Liver (tissue), 10 donors: ENCODE measurements at places on chromosomes 2 and 18. TPM values are rescaled to one million over a fixed set of nuclear protein-coding genes. Genes with fewer than 3 reads are reported as not detected.

C2orf81 gene
- total RNA-seq: 0.23 TPM

GRCh38 chr2:6626401-6627012 is 239.2 kb downstream of the CMPK2 start:
- no peaks in the 10 kb centered on the region for H3K36me3 ChIP-seq
- H3K27ac ChIP-seq: no peak overlapping the region
- H3K27me3 ChIP-seq: no peaks in the 10 kb centered on the region
- DNase-seq: no peak

- H3K27ac ChIP-seq: no peak overlapping the region
- H3K27me3 ChIP-seq: no peaks in the 10 kb centered on the region
- H3K4me1 ChIP-seq: no peaks in the 10 kb centered on the region
These were observed 15.5 kb downstream of the PTPN2 start for GRCh38 chr18:12868576-12868975.

DNA sequence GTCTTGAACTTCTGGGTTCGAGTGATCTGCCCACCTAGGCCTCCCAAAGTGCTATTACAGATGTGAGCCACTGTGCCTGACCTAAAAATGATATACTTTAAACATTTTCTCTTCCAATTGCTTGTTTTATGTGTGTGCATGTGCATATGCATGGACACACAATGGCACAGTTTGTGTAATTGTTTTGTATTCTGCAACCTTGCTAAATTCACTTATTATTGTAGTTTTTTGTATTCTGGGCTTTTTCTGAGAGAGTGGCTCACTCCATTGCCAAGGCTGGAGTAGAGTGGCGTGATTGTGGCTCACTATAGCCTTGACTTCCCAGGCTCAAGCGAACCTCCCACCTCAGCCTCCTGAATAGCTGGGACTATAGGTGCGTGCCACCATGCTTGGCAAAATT is 8.1 kb downstream of the HAT1 start:
- no peaks in the 10 kb centered on the region for H3K27me3 ChIP-seq
- no peaks in the 10 kb centered on the region for H3K4me1 ChIP-seq
- no peaks in the 10 kb centered on the region for H3K36me3 ChIP-seq
- DNase-seq: no peak
- H3K4me3 ChIP-seq: no peak overlapping the region
- no peak overlapping the region for H3K27ac ChIP-seq

DNA sequence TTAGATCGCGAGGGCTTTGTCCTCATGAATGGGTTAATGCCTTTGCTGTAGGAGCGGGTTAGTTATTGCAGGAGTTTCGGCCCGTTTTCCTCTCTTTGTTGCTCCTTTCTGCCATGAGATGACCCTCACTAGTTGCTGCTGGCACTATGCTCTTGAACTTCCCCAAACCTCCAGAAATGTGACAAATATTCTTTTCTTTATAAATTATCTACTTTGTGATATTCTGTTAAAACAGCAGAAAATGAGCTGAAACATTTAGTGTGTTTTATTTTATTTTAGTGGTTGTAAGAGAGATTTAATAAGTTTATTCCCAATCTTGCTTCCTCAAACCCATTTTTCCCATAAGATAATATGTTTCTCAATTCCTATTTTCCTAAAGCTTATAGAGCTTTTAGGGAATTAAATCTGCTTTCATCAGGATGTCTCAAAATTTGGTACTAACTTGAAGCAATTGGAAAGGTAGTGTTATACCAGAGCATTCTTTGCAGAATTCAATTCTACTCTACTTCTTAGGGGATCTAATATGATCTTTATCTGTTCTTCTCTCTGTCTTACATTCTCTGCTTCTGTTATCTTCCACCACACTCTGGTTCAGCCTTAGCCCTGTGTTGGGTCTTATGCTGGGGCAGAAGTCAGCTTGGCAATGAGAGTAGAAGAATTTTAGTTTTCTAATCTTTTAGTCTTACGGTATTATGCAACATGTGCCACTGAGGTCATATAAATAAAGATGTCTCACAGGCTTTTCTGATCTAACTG is 23.1 kb downstream of the DDX1 start:
- no peak overlapping the region for H3K4me3 ChIP-seq
- H3K27me3 ChIP-seq: no peaks in the 10 kb centered on the region

DNA sequence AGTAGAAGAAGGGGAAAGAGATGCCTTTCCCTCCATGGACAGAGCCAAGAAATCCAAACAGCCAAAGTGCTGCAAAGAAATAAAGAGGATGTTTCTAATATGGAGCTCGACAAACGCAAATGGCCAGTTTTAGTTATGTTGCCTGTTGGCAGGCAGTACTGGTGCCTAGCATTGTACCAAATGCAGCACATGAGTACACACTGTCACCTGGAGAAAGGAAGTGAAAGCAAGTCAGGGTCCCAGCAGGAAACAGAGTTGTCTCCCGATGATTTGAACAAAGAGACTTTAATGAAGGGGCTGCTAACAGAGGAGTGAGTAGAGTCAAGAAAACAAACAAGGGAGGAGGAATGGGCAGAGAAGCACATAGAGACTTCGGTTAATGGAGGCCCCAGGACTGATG is 623.0 kb downstream of the BCL11A start:
- H3K36me3 ChIP-seq: no peaks in the 10 kb centered on the region
- H3K4me3 ChIP-seq: no peak overlapping the region
- DNase-seq: no peak
- no peaks in the 10 kb centered on the region for H3K4me1 ChIP-seq
- H3K27ac ChIP-seq: no peak overlapping the region
- no peaks in the 10 kb centered on the region for H3K27me3 ChIP-seq

- H3K4me1 ChIP-seq: no peaks in the 10 kb centered on the region
- no peak for DNase-seq
- H3K36me3 ChIP-seq: no peaks in the 10 kb centered on the region
- H3K27ac ChIP-seq: no peak overlapping the region
These were observed 67.0 kb upstream of the OSR1 start for GRCh38 chr2:19425419-19425818.

GRCh38 chr2:65411056-65411795 is 21.2 kb downstream of the SPRED2 start:
- H3K4me3 ChIP-seq: no peak overlapping the region
- H3K27ac ChIP-seq: peak overlapping the region; percentile 50
- no peak for DNase-seq
- H3K27me3 ChIP-seq: no peaks in the 10 kb centered on the region

DNA sequence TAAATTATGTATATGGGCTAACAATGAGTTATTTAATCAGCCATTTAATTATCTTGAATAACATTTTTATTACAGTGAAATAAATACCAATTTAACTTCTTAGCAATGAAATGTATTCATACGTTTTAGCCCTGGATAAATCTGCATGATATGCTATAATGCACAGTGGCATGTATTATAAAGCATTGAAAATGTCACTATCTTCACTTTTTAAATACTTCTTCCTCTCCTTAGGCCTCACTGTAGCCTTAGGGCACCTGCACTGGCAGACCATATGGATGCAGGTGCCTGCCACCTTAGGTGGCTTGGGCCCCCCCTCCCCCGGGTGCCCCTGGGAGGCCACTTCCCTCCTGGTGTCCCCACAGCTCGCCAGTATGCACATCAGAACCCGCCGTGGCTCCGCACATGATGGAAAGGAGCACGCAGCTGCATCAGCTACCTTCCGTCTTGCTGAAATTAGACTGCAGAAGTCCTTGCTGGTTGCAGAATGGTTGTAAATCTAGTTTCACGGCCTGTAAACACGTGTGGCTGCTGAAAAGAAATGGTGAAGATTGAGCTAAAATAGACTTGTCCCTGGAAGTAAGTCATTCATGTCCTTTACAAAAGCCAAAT is 56.7 kb downstream of the ADI1 start:
- peaks cover 13% of the 10 kb centered on the region for H3K4me1 ChIP-seq
- H3K4me3 ChIP-seq: no peak overlapping the region
- H3K27ac ChIP-seq: no peak overlapping the region
- DNase-seq: no peak
- peaks cover 22% of the 10 kb centered on the region for H3K36me3 ChIP-seq

GRCh38 chr2:11073251-11073650 is 82.0 kb upstream of the SLC66A3 start:
- no peaks in the 10 kb centered on the region for H3K4me1 ChIP-seq
- H3K36me3 ChIP-seq: no peaks in the 10 kb centered on the region
- DNase-seq: no peak
- no peaks in the 10 kb centered on the region for H3K27me3 ChIP-seq
- no peak overlapping the region for H3K4me3 ChIP-seq
- no peak overlapping the region for H3K27ac ChIP-seq

DNA sequence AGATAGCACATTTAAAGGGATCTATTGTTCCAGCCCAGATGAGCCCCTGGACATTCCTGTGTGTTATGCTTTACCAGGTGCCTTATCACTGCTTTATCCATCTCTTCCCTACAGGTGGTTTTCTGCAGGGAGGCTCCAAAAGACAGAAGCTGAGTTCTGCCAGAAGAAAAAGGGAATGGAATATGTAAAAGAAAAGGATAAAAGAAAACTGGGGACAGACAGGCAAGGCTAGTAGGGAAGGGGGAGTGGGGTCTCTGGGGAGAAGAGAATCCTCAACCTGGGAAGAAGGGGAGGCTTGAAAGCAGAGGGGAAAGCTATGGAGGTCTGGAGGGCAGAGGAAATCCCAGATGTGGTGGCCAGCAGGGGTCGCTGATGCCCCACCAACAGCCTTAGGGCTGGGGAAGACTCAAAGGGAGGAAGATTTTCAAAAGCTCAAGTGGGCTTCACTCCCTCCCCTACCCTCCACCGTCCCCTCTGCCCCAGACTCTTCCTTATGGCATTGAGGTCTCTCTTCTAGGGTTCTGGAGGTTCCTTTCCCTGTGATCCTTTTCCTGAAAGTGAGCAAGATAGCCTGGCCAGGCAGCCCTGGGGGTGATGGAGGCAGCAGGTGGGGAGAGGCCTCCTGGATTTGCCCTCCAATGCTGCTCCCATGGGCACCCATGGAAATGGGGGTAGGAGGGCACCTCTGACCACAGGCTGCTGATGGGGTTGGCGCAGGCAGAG is 178.1 kb upstream of the PKDCC start:
- DNase-seq: peak; percentile 87
- no peaks in the 10 kb centered on the region for H3K36me3 ChIP-seq
- H3K4me3 ChIP-seq: no peak overlapping the region
- no peaks in the 10 kb centered on the region for H3K4me1 ChIP-seq
- H3K27ac ChIP-seq: no peak overlapping the region
